ENCODE measurements at places on chromosomes 1 and 21.

DNA sequence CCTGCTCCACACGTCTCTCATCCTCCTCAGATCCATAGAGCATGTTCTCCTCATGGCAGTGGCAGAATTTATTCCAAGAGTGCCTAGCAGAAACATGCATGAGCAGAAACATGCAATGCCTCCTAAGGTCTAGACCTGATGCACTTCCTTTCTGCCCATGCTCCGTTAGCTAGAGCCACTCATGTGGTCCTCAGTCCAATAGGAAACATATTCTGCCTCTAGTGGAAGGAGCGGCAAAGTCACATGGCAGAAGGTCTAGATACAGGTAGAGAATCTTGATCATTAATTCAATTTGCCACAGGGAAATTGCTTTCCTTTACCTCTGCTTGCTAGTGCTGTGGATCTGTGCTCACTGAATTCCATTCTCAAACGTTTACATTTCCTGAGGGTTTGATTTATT, 130.4 kb downstream of the KIF26B start:
- no peak for DNase-seq

GRCh38 chr1:173354937-173355280, 122.2 kb upstream of the PRDX6 start:
- DNase-seq = no peak

DNA sequence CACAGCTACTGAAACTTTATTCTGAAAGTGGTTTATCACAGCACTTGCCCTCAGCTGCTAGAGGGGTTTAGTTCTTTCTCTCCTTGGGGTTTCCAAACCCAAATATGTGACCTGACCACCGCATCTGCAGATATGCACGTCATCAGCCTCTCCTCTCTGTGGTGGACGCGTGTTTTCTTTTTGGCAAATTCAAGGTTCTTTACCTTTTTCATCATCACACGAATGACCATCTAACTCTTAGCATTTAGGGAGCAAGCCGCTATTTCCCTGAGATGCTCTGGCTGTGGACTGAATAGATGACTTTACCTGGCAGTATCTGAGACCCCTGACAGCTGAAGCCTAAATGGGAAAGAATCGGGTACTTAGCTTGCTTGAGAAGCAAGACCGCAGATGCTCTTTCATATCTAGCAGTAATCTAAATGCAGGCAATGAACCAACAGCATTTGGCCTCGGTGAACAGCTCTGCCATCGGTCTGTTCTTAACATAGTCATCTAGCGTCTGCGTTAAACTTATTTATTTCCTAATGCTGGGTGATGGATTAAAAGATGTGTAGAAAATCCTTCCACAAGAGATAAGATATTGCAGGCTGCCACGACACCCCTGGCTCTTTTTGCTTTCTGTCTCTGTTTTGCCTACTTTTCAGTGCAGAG, 463.4 kb downstream of the CAMTA1 start:
- DNase-seq = no peak

DNA sequence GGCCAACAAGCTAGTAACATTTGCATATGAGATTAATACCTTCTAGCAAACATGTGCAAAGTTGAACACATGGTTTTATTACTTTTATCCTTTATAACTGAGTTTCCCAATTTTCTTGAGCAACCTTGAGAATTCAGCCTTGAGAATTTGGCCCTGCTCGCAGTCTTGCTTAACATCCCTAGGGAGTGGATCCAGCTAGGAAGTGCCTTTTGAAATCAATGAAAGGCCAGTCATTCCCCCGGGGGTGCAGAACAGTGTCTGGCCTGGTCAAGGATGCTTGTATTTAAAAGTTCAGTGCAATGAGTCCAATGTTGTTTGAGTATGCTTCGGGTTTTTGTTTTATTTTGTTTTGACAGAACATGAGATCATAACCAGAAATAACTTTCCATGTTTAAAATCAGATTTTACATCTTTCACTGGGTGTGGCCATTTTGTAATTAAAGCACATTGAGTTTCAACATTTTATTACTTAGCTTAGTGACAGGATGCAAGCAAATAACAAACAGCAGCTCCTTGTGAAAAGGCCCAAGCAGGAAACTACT, 16.7 kb downstream of the PALMD start:
- no peak for DNase-seq

GRCh38 chr1:10378081-10378841, 20.6 kb upstream of the PGD start:
- no peak for DNase-seq

- no peak for DNase-seq
Measured at GRCh38 chr1:114339379-114339778, 171.6 kb downstream of the TRIM33 start.

GRCh38 chr1:161082996-161083747, 6.2 kb downstream of the NECTIN4 start:
- no peak for DNase-seq

GRCh38 chr1:208538078-208538477, 293.9 kb upstream of the PLXNA2 start:
- DNase-seq = no peak

- no peak for DNase-seq
Measured at GRCh38 chr1:214021321-214021720, 33.5 kb downstream of the PROX1 start.

Data from activated CD8-positive, alpha-beta memory T cell treated with anti-CD3 and anti-CD28 coated beads for 4 hours (primary cell).